ENCODE measurements at places on chromosomes 7 and 10.
A peak's percentile ranks its signal among the peaks of the same experiment; 100 is the strongest.

GRCh38 chr7:132270517-132270916 lies 305.8 kb downstream of the PLXNA4 start:
- no peak for DNase-seq

- no peak for DNase-seq
Measured at GRCh38 chr10:33240931-33241330, 93.5 kb downstream of the NRP1 start.

- no peak for DNase-seq
Measured at GRCh38 chr7:155992538-155992937, 180.3 kb upstream of the SHH start.

GRCh38 chr7:103680161-103681144 lies 234.4 kb upstream of the SLC26A5 start:
- DNase-seq = no peak

- DNase-seq = no peak
Measured at GRCh38 chr10:26215935-26216584, 514 bp upstream of the GAD2 start.

DNA sequence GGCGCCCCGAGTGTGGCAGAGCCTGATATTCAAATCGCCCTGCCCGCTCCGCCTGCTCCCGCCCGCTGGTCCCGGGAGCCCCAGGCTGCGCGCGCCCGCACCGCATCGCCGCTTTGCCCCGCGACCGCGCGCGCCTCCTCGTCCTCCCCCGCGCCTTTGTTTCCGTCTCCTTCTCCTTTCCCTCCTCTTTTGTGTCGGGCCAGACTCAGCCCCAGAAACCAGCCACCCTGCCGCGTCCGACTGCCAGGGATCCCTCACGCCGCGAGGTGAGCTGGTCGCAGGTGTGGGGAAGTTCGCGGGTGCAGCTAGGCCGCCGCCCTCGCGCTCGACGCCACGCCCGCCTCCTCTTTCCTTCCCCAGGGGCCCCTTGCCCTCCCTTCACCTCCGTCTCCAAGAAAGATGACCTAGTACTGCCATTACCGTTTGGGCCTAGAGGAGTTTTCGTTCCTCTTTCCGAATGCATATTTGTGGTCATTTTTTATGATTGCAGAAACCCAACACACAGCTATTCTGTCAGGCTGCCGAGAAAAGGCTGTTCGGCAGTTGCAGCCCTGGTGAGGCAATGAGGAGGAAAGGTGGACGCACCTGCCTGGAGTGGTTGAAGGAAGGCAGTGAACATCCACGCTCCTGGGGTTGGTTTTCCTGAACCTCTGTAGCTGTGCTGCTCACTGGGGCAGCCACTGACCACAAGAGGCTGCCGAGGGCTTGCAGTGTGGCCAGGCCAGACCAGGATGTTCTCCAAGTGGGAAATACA lies 107.3 kb downstream of the SNX10 start:
- peak; percentile 95 for DNase-seq

- no peak for DNase-seq
Measured at GRCh38 chr10:116099023-116099420, 174.0 kb downstream of the GFRA1 start.

DNA sequence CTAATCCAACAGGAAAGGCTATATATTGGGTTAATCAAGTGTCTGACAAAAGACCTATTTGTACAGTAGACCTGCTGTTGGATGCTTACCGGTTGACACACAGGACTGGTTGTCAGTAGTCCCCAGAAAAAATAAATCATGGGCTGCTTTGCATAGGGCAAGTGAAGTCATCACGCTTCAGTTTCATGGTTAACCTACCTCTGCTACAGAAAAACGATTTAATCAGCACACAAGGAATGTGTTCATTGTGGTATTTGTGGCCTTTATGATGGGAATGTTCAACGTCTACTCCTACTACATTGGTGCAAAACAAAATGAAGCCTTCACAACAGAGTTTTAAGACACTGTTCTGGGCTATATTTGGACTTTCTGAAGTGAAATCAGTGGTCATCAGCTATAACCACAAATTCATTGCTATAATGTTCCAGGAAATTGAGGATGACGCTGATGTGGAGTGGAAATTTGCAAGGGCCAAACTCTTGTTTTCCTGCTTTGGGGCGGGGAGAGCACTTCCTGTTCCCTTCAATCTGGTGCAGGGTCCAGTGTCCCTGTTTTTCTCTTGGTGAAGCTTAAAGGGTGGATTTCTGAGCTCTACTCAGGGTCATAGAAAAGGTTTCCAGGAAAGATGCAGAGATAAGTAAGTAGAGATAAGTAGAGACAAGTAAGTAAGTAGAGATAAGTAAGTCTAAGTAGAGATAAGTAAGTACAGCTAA lies 39.3 kb upstream of the GGCT start:
- no peak for DNase-seq

GRCh38 chr10:22253580-22253882 lies 35.7 kb upstream of the EBLN1 start:
- DNase-seq = no peak

GRCh38 chr7:51455513-51455912 lies 138.9 kb upstream of the COBL start:
- DNase-seq = no peak

DNA sequence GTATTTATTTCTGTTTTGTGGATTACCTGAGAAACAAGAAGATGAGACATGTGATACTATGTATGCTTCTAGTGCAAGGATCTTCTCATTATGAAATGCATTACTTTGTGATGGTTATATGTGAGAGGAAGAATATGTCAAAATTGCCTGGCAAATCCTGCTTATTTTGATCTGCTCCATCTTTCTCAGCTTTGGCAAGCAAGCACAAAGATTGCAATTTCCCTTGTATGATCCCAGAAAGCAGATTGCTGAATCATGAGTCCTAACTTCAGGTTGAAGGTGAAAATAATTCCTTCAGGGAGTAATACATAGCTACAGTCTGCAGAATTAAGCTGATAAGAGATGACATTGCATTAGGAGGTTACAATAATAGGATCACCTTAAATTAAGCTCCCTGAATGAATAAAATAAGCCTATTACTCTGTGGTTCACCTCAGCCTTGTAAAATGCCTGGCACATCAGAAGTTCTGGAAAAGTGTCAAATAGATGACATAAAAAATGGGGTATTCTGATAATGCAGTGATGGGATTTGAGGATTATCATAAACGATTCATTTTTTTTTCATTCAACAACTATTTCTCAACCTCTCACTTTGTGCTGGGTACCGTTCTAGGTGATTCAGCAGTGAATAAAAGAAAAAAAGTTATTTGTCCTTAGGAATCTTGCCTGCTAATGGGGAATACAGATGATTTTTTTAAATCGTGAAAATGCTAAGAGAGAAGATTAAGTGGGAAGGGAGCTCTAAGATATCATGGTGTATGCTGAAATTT lies 120.7 kb downstream of the CHN2 start:
- no peak for DNase-seq

- DNase-seq = no peak
Measured at GRCh38 chr10:16909271-16909767, 92.1 kb upstream of the RSU1 start.

DNA sequence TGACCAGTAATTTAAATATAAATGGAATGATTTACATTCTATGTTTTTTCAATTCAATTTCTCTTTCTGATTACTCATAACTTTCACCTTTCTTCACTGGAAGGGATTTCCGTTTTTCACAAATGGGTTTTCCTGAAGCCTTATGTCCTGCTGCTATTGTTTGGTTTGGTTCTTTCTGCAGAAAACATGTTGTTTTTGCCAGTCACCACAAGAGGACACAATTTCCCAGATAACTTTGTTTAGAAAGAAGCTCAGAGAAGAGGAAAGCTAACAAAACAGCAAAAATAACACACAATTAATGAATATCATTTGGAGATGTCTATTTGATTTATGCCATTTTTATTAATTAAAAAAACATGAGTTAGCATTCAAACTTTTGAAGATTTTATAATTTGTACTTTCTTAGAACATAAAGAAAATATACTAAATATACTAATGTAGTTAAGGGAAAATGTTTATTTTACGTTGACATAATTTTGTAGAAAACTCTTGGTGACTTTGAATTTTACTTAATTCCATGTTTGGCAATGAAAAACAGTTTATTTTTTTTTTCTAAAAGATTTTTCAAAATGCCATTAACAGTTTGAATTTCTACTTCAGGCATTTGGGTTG lies 4.6 kb upstream of the TWIST1 start:
- no peak for DNase-seq

- DNase-seq = no peak
Measured at GRCh38 chr7:163298-163695, 29.1 kb upstream of the FAM20C start.

GRCh38 chr10:63155388-63156020 lies 22.4 kb downstream of the NRBF2 start:
- DNase-seq = no peak

GRCh38 chr7:7639421-7639820 lies 1.1 kb upstream of the UMAD1 start:
- no peak for DNase-seq

GRCh38 chr10:70602665-70603448 lies at the start of gene PRF1:
Gene PRF1, minus strand, starts transcription at chr10:70602741. Its CDS starts 1,839 bp downstream, at chr10:70600902.
- DNase-seq = no peak

GRCh38 chr7:70728872-70729552 lies 402.9 kb upstream of the GALNT17 start:
- no peak for DNase-seq

- DNase-seq = no peak
Measured at GRCh38 chr10:28812384-28813372, 135.4 kb downstream of the BAMBI start.

GRCh38 chr10:50501924-50502452 lies 121.8 kb downstream of the SGMS1 start:
- no peak for DNase-seq

DNA sequence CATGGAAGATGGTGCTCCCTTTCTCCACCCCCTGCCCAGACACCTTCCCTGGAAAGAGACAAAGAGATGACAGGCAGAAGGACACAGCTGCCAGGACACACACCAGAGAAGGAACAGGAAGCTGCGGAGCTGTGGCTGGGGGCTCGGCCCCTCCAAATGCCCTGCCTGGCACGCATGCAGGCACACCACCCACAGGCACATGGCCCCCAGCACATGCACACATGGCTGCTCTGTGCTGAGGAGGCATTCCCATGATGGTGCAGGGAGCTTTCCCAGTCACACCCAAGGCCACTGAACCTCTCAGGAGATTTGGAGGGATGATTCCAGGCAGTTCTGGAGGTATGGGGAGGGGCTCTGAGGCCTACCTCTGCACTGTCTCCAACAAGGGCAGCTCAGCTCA lies 143.3 kb downstream of the GRID1 start:
- no peak for DNase-seq

- no peak for DNase-seq
Measured at GRCh38 chr10:129400426-129400825, 66.6 kb upstream of the MGMT start.

DNA sequence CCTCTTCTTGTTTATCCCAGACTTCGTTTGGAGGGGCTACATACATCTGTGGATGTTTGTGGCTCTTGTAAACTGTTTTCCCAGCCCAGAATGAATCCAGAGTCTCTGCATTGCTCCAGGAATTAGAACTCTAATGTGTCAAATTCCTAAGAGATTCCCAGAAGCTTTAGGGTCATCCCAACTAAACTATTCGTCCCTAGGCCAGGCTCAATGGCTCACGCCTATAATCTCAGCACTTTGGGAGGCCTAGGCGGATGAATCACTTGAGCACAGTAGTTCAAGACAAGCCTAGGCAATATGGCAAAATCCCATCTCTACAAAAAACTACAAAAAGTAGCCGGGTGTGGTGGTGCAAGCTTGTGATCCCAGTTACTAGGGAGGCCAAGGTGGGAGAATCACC lies 28.5 kb downstream of the ARHGAP19 start:
- no peak for DNase-seq

DNA sequence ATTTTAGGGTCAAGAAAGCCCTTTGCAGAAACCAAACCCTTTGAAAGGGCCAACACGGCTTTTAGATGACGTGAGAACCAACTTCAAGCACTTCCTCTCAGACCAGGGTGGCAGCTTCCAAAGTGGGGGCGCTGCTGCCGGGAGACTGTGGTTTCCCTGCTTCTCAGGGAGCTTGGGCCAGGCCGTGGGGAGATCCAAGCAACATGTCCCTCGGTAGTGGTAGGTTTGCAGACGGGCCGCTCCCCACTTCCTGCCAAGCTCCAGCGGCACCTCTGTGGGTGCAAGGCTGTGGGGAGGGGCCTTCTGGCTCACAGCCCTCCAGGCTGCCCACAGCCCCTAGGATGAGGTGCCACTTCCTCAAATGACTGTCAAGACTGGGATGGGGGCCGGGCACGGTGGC lies 132.4 kb downstream of the FAM53B start:
- peak; percentile 63 for DNase-seq

DNA sequence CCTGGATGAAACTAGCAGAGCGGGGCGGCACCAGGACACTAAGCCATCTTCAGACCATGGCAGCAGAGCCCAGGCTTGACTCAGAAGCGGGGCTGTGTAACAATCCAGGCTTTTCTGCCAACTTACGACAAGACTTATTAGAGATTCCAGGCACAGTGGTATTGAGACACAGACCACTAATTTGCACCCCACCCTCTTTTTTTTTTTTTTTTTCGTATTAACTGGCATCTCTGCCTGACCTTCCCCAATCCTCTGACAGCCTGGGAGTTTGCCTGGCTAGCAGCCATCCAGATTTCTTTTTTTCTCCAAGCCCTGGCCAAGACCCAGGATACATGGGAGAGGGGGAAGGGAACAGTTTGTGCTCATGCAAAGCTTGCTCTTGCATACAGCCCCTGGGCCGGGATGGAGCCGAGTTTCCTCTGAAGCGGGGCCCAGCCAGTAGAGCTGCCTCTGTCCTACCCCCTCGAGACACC lies 182.4 kb downstream of the PLXNA4 start:
- DNase-seq = no peak

GRCh38 chr10:77187376-77187999 lies 450.1 kb downstream of the KCNMA1 start:
- no peak for DNase-seq

DNA sequence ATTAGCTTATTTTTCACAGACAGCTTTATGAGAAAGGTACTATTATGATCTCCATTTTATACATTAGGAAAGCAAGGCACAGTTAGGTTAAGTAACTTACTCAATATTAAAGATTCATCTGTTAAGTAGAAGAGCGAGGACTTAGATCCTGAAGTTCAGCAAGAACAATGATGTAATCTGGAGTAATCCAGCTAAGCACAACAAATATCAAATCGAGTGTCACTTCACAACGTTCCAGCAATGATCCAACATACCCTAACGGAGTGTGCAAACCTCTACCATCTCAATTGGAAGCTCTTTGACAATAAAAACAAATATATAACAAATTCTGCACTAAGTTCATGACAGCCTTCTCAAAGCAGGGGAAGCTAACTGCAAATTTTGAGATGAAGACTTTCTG lies 121.3 kb downstream of the CALCR start:
- no peak for DNase-seq

GRCh38 chr10:125333769-125334168 lies 173.4 kb upstream of the CTBP2 start:
- no peak for DNase-seq

- no peak for DNase-seq
Measured at GRCh38 chr10:29618341-29619171, 16.2 kb downstream of the SVIL start.

DNA sequence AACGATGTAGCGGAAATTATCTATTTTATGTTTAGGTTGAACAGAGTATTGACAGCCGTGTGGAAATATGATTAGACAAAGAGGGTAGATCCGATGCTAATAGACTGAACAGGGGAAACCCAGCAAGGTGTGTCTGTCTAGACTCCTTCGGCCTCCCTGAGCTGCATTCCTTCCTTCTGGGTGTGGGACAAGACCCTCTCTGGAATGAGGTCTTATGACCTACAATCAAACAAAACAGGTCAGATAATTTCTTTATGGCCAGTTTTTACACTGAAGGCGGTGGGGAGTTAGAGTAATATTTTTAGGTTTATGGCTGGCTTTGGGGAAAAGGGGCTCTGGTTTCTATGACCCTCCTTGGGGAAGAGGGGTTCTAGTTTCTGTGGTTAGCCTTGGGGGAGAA lies 41.2 kb downstream of the WIPF3 start:
- no peak for DNase-seq

GRCh38 chr7:142303650-142304049 lies 45.8 kb upstream of the PRSS58 start:
- no peak for DNase-seq
